Right atrium auricular region (tissue), 2 donors: ENCODE measurements at places on chromosomes 12 and 14.

- no peak for DNase-seq
These were observed 3.2 kb downstream of the AMN start for GRCh38 chr14:102925646-102926045.

DNA sequence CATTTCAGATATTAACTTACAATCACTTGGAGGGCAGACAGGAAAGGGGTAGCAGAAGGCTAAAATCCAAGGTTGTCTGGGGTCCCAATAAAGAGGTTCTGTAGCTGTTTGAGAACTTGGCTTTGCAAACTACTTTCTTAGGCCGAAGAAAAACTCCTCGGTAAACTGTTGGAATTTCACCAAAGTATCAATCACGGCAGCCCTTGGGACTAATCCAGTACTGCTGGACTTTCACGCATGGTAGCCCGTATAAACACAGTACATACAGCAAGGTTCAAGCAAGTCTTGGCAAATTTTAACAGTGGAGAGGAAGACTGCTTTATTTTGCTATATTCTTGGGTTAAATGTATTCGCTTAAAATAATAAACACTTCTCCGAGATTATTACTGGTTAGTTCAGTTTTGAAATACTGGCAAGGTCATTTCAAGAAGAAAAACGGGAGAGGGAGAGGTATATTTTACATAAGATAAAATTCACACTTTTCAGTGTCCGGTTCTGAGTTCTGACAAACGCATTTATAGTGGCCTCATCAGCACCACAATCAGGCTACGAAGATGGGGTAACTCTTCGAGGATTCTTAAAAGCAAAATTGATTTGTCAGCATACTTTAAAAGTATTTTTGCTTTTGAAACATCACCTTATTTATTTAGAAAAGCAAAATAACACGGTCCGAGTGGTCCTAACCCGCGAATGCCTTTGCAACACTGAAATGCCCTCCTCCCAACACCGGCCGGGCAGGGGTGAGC lies 1.3 kb downstream of the SETD3 start:
- DNase-seq, result no peak

- DNase-seq, result no peak
These were observed 34.8 kb downstream of the TUNAR start for GRCh38 chr14:95911456-95911855.

DNA sequence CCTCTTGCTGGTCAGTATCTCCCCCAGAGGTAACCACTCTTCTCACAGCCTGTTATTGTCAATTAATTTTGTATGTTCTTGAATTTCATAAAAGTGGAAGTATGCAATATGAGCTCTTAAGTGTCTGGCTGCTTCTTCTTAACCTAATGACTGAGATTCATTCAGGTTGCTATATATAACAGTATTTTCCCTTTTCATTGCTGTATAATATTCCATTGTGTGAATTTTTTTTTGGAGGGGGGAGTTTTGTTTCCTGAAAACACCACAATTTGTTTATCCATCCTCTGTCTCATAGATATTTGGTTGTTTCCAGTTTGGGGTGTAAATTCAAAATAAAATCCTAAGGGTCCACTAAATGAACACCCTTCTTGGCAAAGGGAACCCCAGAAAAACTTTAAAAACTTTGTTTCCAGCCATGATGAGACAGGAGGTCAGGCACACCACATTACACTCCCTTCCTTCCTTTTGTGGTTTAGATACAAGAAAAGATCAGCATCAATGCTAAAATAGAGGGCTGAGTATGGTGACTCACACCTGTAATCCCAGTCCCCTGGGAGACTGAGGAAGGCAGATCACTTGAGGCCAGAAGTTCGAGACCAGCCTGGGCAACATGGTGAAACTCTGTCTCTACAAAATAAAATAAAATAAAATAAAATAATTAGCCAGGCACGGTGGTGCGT lies 4.1 kb upstream of the DAO start:
- DNase-seq, result no peak

- DNase-seq, result no peak
These were observed 28.4 kb downstream of the SLC6A12 start for GRCh38 chr12:185576-185955.

DNA sequence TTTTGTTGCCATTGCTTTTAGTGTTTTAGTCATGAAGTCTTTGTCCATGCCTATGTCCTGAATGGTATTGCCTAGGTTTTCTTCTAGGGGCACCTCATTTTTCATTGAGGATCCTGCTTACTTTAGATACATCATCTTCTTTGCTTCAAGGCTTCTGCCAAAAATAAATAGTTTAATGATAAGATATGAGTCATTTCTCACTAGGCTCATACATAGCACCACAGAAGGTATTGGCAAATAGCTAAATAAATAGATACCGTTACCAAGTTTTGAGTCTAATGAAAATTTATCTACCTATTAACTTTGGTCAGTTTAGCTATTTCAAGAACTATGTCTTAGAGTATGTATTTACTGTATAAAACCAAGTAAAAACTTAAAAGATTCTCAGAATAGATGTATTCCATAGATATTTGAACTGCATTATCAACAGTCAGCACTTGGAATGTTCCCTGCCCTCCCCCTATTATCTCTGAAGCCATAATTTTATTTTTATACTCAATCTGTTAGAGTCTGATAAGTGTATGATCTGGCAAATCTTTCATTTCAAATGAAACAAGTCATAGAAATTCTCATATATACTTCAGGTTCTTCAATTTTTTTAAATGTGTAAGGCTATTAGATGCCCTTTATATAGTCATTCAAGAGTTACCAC lies 310.2 kb downstream of the CCDC91 start:
- no peak for DNase-seq

DNA sequence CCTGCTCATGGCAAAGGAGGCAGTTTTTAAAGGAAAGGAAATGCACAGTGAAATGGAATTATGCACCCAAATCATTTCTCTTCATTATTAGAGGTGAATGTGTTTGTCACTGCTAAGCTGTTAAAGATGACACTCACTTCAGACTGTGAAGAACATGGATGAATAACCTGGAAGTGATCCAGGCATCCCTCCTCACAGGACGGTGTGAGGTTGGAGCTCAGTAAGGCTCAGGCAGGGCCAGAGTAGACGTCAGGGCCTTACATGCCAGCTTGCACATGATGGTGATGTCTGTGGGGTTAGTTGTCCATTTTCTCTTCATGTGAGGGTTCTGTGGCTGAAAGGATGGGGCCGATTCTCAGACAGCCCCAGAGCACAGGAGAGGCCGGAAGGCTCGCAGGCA lies 273.1 kb downstream of the PCNX1 start:
- DNase-seq, result no peak
